Endodermal cell (in vitro differentiated cells): ENCODE measurements at places on chromosomes 2 and 18. TPM values are rescaled to one million over a fixed set of nuclear protein-coding genes. Genes with fewer than 3 reads are reported as not detected.

The RFTN2 gene
- 0.34 and 0.55 TPM in 2 replicates for total RNA-seq

The TUBA4B gene
- total RNA-seq: not detected in 2 replicates

The RBM44 gene
- total RNA-seq: 0.42 to 1.3 TPM (median 1.2 TPM) in 3 replicates

DNA sequence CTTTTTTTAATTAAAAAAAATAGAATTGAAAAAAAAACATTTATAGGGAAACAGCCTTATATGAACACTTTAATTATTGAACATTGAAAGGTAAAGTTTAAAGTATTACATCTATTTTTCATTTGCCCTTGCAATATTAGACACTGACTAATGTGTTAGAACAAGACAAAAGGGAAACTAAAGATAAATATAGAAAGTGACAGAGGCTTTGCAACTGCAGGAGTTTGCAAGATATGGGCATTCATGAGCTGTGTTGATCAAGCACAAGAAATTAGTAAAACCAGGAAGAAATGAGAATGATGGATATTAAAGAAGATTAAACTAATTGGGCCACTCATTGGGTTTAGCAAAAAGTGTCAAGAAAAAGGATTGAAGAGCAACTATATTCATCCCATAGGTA lies 1097.7 kb upstream of the CELF4 start:
- DNase-seq: no peak

The TMEM169 gene
- total RNA-seq: 1.3 to 3.8 TPM (median 3.6 TPM) in 3 replicates

DNA sequence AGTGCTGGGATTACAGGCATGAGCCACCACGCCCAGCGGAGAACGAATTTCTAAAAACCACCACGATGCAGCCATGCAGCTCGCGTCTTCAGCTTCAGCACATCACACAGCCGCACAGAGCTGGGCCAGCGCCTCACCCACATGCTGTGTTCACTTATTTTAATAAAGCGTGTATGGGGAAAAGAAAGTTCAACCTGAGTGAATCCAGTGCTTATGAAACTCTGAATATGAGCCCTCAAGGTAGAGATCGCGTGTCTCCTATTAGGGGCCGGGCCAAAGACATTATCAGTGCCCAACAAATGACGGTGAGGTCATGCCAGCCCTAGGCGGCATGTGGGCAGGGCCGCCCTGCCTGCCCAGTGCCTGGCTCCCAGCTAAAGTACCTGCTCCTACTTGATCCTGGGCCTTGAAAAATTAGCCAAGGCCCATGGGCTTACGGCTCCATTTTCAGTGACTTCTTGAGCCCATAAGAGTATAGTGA lies 44.3 kb downstream of the SPRED2 start:
- DNase-seq: no peak

DNA sequence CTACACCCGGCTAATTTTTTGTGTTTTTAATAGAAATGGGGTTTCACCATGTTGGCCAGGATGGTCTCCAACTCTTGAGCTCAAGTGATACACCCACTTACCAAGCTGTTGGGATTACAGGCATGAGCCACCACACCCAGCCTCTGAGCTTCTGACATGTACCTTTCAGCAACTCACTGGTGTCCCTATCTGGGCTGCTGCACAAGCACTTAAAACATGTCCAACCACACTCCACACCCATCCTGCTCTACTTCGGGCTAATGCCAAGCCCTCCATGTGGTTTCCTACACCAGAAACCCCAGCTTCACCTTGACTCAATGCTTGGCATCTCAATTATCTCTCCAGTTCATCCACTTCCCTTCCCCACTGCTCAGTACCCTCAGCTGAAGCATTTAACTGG lies 22.4 kb upstream of the ARMC9 start:
- DNase-seq: peak; percentile 48

The GALNT13 gene
- total RNA-seq: 7.3 and 9.8 TPM in 2 replicates
